ENCODE measurements at places on chromosomes 4 and X.
A peak's percentile ranks its signal among the peaks of the same experiment; 100 is the strongest.

DNA sequence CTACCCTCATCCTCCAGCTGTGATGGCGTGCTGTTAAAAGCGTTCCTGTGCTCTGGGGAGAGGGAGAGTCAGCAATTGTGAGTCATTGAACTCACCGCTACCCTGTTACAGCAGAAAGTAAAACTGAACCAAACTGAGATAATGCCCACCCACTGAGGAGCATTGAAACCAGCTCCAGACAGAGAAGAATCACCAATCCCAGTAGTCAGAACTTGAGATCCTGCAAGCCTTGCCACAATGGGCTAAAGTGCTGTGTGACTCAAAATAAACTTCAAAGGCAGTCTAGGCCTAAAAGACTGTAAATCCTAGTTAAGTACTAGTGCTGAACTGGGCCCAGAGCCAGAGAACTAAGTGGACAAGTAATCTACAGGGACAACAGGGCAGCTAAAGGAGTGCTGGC is 1394.2 kb upstream of the DIAPH2 start:
- no peak for DNase-seq

DNA sequence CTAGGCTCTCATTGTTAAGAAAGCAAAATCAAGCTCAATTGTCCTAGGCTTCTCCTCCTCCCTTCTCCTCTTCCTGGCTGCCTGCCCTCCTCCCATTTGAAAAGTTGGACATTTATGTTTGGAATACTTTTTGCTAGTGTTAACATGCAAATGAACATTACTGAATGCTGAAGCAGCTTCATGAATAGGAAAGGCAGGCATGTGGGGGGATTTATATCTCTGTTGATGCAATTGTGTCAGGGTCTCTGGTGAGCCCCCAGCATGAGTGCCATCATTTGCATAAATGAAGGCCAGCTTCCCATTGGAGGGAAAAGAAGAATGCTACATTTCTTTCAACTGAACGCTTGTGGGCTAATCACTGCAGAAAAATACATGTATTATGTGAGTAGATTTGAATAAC is 160.1 kb upstream of the NDST3 start:
- no peak for DNase-seq

- DNase-seq = no peak
These were observed 430.9 kb downstream of the MAPK10 start for GRCh38 chr4:85928775-85929591.

GRCh38 chr4:780716-781492 is 45.0 kb downstream of the CPLX1 start:
- DNase-seq = no peak

- no peak for DNase-seq
These were observed 1009.0 kb upstream of the LCORL start for GRCh38 chr4:19030536-19030935.

- no peak for DNase-seq
These were observed 166.4 kb downstream of the TSPAN5 start for GRCh38 chr4:98491899-98492559.

- no peak for DNase-seq
These were observed 21.2 kb upstream of the TRPC5OS start for GRCh38 chrX:111854556-111855490.

DNA sequence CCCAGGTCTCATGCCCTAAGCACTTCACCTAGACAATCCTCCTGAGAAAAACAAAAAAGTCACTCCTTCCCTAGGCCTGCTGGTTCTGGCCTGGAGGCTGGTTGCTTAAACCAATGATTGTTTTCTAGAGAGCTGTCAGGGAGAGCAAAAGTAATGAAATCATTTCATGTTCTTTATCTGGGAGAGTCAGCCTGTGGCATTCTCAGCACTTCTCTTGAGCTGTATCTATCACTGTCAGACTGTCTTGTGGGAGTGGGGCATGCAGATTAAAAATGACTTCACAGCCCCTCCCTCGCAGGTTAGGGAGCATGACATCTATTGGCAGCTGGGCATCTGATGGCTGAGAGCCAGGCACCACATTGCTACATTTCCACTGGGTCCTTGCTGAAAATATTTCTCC is 20.4 kb upstream of the TMEM154 start:
- DNase-seq = no peak

GRCh38 chrX:11081511-11081910 is 29.6 kb upstream of the HCCS start:
- no peak for DNase-seq

- no peak for DNase-seq
These were observed 30.0 kb upstream of the HUWE1 start for GRCh38 chrX:53716328-53717088.

DNA sequence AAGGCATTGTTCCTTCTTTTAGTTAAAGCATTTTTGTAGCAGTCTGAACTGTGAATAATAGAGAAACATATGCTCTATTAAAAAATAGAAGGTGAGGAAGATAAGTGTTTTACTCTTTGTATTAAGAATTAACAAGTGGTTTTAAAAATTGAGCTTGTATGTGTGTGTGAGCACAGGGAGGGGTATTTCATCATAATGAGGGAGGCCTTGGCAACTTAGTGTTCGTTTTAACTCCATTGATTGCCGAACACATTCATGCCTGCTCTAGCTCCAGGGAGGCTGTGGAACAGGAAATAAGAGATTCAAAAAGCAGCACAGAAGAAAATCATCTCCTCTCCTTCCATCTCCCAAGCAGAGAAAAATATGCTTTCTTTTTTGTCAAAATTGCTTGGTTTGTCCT is 14.8 kb downstream of the SHROOM3 start:
- no peak for DNase-seq

DNA sequence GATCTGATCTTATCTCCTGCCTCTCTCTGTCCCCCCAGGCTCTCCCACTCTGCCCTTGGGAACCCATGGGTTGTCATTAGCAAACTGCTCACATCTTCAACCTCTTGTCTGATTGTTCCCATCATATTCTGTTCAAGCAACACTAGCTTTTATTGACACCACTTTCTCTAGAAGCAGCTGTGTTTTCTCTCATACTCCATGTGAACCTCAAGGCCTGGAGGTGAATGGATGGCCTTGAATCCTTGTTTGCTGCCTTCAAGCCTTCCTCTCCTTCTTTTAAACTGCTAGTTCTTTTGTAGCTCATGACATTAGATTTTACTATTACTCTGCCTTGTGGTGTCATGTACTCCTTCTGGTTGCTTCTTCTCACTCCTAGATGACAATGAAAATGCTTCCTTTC is 149.5 kb upstream of the WDFY3 start:
- DNase-seq = no peak

DNA sequence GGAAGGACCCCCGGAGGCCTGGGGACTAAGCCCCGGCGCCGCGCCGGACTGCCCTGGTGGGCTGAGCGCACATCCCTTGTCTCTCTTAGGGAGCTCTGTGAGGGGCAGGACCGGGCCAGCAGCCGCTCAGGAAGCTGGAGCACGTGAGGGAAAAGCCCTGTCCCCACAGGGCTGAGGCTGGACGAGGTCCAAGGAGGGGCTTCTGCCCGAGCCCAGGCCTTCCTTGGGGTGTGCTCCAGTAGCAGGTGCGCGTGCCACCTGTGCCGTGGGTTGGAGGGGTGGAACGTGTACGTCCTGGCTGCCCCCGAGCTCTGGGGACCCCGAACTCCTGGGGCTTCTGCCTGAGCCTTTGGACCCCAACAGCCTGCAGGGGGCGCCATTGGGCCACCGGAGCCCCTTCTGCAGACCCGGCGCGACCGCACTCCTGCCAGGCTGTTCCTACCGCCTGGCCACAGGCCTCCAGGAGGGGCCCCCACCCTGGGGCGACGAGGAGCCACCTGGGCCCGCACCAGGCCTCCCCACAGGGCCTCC is 27.2 kb downstream of the TACC3 start:
- peak; percentile 50 for DNase-seq

- DNase-seq = no peak
These were observed 1018.0 kb upstream of the HS3ST1 start for GRCh38 chr4:12446657-12447185.

- DNase-seq = no peak
These were observed 347.1 kb downstream of the GBA3 start for GRCh38 chr4:23039818-23040217.

DNA sequence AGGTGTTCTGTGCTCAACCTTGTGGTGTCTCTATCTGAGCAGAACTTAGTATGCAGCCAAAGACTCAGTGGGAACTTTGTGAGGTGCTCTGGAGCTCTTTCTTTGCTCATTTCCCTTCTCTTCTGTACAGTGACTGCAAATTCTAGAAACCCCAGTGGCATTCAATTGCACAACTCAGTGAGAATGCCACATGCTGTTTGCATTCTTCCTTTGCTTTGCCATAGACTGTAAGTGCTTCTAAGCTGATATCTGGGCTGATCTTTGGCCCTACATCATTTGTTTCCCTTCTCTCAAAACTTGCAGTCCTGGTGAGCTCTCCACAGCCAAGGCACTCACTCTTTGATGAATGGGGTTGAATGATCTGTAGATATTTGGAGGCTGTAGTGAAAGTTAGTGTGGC is 7.0 kb downstream of the PNMA3 start:
- DNase-seq = no peak

GRCh38 chrX:39716401-39716800 is 381.4 kb downstream of the BCOR start:
- DNase-seq = no peak

Measured in NCI-H510A treated with DMSO at 0.1 percent for 48 hours (cell line).